Activated CD4-positive, alpha-beta T cell treated with anti-CD3 and anti-CD28 coated beads, Interleukin-2, amount 50 U/mL, for 16 hours (primary cell): ENCODE measurements at places on chromosomes 13 and 19.
A peak's percentile ranks its signal among the peaks of the same experiment; 100 is the strongest.

DNA sequence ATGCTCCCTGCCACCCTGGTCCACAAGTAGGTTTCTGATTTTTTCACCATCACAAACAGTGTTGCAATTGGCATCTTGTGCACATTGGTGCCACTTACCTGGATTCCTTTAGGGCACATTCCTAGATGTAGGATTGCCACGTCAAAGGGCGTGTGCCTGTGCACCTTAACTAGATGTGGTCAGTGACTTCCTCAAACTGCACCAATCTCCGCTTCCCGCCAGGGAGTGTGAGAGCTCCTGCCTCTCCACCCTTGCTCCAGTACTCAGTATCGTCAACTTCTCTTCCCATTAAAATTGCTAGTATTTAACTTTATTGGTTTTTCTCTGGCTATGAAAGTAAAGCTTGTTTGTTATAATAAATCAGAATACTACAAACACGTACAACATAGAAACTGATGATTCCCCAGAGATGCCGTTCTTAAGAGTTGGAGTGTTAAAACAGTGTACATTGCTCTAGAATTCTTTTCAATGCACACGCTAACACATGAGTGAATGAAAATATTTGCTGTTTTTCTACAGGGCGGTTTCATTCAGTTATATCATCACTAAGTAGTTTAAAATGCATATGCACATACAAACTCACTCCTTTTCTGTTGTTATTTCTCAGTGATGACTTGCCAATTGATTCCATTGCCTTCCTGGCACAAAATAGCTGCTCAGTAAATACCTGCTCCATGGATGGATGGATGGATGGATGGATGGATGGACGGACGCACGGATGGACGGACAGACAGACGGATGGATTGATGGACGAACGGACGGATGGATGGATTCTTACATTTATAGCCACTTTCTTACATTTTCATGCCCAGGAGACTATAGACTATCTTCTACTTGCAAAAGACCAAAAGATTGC, 23.4 kb downstream of the CCNE1 start:
- no peak for DNase-seq

DNA sequence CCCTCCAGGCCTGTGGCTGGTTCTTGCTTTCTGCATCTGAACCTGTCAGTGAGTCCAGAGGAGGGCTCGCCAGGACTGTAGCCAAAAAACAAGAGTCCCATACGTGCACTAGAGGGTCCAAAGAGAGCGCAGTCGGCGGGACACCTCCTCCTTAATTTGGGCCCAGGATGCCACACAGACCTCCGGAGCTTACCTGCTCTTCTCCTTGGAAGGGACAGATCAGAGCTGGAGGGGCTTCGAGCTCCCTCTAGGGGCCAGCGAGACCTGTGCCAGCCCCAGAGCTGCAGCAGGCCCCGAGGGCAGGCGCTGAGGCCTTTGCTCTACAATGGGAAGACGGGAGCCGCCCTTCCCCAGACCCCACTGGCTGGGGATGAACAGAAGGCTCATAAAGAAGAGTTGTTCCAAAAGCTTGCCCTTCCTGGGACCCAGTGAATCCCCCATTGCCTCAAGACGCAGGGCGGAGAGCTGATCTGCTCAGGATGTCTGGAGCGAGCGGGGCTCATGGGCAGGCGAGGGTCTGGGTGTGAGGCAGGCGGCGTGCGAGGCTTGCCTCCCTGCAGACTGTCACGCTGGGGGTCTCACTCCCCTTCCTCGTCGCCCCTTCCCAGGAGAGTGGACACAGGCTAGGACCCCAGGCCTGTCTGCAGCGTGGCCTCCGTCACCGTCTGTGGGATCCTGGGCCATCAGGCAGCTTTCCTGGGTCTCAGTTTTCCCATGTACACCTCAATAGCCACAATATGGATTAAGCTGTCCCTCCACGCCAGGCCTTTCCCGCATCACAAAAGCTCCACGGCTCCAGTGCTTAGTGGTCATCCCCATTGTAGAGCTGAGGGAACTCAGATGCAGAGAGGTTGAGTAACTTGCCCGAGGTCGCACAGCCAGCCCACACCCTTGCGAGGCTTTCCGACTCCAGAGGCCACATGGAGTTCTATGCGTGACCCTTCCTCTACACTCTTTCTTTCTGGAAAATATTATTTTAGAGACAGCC, 46.9 kb upstream of the VSTM2B start:
- DNase-seq, result peak; percentile 35

DNA sequence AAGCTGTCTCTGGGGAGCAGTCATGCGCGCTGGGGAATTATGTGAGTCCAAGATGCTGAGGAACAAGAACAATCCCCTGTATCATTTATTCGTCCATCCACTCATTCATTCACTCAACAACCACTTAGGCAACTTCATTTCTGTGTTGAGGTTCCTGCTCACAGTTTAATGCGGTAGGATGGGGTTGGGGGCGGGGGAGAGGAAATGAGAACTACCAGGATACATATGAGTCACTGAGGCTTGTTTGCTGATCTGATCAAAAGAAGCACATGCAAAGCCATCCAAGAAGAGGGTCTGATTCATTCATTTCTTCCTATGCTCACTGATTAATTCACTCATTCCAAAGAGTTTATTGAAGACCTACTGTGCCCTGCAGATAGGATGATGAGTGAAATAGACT, 20.9 kb downstream of the ZNF536 start:
- peak; percentile 32 for DNase-seq

- DNase-seq, result no peak
These were observed 804.7 kb upstream of the SLITRK1 start for GRCh38 chr13:84686973-84687372.

- peak; percentile 21 for DNase-seq
These were observed 56.2 kb upstream of the AKAP11 start for GRCh38 chr13:42215578-42216421.

- no peak for DNase-seq
These were observed 96.3 kb downstream of the DACH1 start for GRCh38 chr13:71770710-71771109.

GRCh38 chr19:9324584-9324962, 594 bp downstream of the ZNF559 start:
- no peak for DNase-seq

GRCh38 chr19:57656346-57656745, 12.4 kb upstream of the ZSCAN4 start:
- DNase-seq, result no peak

DNA sequence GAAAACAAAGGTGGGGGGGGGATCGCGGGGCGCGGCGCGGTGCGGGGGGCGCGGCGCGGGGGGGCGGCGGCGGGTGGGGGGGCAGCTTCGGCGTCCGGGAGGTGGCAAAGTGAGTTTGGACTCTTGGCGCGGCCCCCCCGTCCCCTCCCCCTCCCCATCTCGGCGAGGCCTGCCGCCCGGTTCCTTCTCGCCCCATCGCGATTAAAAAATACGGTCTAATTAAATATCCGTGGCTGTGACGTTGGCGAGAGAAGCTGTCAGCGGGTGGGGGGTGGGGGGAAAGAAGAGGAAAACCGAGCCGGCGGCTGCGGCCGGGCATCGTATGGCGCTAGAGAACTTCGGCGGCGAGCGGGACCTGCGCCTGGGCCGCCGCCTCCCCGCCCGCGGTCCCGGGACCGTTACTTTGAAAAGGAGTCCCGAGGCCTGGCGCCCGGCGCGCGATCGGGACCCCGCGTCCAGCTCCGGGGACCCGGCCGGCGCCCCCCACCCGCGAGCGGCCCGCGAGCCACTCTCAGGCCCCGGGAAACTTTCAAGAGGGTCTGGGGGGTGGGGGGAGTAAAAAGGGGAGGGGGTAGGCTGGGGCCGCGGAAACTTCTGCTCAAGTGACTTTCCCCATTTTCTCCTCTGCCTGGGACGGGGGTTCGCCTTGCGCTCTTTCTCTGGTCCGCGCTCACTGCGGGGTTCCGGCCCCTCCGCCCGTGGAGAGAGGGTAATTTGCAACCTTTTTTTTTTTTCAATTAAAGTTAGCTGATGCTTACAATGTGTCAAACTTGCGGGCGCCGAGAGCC, 146.3 kb upstream of the ZNF536 start:
- DNase-seq, result no peak

- no peak for DNase-seq
These were observed 33.0 kb downstream of the GPX4 start for GRCh38 chr19:1136621-1137317.

DNA sequence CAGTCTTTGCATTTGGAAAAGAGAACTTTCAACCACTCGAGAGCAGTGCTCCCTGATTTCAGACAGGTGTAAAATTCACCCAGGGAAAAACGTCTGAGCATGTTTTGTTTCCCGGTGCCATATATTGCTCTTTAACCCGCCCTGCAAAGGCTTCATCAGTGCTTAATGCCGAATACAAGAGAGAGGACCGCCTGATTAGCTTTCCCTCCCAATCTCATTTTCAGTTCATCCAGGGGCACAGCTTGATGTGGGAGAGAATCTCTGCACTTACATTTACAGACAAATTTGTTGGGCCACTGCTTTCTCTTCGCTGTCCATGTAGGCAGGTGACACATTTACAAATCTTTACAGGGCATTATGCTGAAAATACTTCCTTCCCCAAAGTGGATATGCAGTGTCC, 499.1 kb downstream of the LIG4 start:
- no peak for DNase-seq

DNA sequence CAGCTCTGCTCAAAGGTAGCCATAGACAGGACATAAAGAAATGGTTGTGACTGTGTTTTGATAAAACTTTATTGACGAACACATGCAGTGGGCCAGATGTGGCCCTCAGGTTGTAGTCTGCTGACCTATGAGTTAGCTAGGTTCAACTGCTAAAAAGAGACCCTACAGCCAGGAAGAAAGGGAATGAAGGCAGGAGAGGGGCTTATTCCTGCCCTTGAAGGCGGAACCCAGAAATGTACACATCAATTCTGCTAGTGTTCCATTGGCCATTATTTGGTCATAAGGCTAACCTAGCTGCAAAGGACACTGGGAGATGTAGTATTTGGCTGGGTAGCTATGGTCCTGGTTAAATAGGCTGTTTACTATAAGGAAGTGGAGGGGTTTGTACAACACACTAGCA, 18.0 kb downstream of the APBA3 start:
- DNase-seq, result no peak

- no peak for DNase-seq
These were observed 1.1 kb downstream of the ZNF653 start for GRCh38 chr19:11504502-11505031.

GRCh38 chr19:40217027-40217810, 965 bp downstream of the TTC9B start:
- DNase-seq, result peak; percentile 33

- peak; percentile 67 for DNase-seq
These were observed 489.7 kb downstream of the COG6 start for GRCh38 chr13:40145139-40145538.

DNA sequence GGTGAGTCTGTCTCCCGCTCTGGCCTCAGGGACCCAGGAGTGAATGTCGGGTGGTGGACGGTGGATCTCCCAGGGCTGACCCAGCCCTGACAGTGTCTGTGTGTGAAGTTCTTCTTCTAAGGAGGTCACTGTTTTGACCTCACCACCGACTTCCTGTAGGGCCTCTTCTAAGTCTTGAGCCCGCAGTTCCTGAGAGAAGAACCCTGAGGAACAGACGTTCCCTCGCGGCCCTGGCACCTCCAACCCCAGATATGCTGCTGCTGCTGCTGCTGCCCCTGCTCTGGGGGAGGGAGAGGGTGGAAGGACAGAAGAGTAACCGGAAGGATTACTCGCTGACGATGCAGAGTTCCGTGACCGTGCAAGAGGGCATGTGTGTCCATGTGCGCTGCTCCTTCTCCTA, at the start of gene SIGLEC7:
Gene SIGLEC7, plus strand, starts transcription at position 183 of the 400 bp plus-strand sequence. Its CDS starts 69 bp downstream, at position 252.
- no peak for DNase-seq

GRCh38 chr13:95676105-95676761, 706 bp upstream of the DNAJC3 start:
- DNase-seq, result peak; percentile 30

DNA sequence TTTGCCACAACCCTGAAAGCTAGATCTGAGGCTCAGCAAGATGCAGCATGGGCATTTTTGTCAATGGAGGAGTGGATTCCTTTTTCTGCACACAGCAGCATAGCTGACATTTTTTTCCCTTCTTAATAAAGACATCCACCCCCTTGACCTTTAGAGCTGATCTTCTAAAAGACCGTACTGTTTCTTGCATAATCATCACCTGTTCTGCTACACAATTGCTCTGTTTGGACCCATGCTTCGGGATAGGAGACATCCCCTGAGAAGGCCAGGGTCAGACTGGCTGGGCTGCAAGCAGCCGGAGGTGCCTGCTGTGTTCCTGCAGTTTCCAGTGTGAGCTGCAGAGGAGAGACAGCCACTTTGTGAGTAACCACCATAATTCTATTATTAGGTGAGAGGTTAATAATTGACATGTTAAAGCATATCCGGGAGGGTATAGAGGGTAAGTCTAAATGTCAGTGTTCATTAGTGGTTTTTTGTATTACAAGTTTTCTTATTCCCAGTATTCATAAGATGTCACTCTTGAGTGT, 108.5 kb upstream of the C1QTNF9B start:
- no peak for DNase-seq

DNA sequence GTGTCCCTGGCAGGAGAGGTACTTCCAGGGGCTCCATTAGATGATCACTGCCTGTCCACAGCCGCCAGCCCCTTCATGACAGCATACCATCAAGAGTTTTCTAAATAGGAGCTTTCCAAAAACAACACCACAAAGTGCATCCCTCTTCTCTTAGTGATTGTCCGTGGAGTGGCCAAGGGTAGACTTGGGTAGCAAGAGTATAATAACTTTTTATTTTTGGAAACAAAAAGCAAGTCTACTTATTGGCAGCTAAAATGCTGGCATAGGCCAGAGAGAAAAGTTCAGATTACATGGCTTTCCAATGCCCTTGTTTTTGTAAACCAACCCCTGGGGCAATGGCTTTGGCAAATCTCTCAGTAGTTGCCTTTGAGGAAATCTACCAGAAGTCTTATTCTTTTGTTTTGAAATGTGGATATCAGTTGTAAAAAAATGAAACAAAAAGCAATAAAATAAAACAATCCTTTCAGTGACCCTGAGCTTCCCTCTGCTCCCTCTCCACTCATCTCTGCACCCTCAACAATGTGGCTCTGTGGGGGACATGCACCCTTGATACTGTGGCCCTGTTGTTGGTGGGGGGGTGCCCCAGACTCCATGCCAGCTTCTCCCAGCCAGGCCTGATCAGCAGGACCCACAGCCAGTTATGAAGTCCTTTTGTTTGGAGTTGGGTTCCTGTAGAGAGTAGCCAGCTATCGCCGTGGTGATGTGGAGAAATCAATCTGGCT, 294.1 kb downstream of the DLEU7 start:
- DNase-seq, result no peak

DNA sequence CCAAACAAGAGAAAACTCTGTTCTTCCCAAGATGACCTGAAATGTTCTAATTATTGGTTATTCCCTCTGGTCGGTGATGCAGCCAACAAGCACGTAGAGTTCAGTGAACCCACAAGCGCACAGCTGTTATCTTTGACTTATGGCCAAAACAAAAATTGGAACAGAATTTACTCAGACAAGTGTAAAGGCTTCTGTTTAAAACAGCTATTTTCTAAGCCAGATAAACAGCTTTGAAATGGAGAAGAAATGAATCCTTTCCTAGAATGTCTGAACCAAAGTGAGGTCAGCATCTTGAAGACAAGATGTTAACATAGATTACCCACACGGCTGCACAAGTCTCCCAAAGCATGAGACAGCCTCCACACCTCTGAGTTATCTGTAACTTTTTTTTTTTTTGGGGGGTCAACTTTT, 669.2 kb downstream of the DIAPH3 start:
- no peak for DNase-seq

- DNase-seq, result peak; percentile 27
These were observed 8.2 kb upstream of the PCDH9 start for GRCh38 chr13:67238277-67238859.

- no peak for DNase-seq
These were observed 493.6 kb downstream of the FOXO1 start for GRCh38 chr13:40172878-40173277.
